ENCODE measurements at places on chromosomes 2 and 18.
A peak's percentile ranks its signal among the peaks of the same experiment; 100 is the strongest.

- peak; percentile 91 for DNase-seq
Observed at GRCh38 chr2:47198985-47199451, 43.9 kb upstream of the STPG4 start.

DNA sequence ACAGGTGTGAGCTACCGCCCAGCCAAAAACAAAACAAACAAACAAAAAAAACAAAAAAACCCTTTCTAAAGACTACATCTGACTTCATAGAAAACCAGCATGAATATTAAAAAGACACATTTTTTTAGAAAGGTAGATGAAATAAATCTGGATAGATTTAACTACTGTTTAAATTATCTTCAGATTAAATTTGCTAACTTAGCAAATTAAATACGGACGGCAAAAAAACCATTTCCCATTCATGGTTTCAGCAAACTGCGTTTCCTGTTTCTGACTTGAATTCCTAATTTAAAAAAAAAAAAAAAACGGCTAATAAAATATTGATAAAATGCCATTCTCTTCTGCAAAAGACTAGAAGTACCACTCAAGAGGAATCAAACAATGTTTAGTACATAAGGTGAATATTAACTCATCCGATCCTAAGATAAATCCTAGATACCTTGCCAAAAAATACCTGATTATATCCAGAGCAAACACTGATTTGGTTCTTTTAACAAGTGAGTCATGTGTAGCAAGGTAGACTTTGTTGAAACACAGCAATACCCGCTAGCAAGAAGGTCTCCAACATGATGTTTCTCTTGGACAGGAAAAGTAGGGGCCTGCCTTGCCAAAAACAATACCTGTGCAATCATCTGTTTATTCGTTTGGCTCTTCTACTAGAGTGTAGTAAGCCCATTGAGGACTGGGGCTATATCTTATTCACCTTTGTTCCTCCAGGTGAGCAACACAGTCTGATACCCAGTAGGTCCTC, 96.2 kb downstream of the BARD1 start:
- no peak for DNase-seq

DNA sequence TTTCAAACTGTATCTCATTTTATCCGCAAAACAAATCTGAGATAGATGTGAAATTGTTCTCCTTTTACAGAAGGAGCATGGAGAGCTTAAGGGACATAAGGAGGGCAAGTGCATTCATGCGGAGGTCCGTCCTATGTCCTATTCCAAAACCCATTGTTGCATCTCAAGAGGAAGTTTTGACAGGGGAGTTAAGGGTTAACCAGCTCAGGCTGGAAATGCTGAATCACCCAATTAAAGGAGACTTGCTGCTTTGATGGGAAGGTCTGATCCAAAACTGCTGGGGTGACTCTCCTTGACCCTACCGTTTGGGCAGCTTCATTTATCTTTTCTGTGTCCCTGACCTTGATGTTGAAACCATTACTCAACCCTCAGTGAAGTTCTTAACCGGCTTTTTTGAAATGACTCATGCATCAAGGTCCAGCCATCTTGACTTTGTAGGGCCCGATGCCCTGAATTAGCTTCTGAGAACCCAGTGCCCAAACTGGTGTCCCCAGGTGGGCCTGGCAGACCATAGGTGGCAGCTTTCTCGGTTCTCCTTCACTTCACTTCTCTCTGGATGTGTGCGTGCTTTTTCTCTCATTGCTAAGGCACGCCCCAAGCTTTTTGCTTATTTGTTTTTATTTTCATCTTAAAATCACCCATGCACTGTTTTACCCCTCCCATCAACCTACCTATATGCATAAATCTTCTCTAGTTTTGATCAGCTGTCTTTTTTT, 15.9 kb upstream of the TXNDC2 start:
- DNase-seq, result peak; percentile 71

- DNase-seq, result no peak
Observed at GRCh38 chr2:64525317-64525613, 1.1 kb downstream of the AFTPH start.

- DNase-seq, result no peak
Observed at GRCh38 chr18:67969458-67969857, 452.9 kb upstream of the DSEL start.

GRCh38 chr2:8701681-8702379, 20.0 kb downstream of the ID2 start:
- DNase-seq, result no peak

GRCh38 chr2:66839551-66840320, 404.8 kb downstream of the MEIS1 start:
- DNase-seq, result peak; percentile 65

DNA sequence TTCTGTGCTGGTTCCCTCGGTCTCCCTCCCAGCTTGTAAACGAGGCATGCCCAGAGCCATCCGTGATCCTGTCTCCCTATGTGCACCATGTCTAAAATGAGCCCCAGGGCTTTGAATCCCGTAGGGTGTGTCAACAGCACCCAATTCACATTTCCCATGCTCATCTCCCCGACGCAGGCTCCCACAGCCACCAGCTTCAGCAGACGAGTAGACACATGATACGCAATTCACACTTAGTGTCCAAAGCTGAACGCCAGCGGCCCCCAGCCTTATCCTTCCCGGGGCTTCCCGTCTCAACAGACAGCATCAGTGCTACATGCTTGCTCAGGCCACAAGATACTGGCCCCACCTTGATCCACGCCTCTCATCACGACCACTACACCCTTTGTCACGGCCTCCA, 88.1 kb downstream of the EIPR1 start:
- no peak for DNase-seq

GRCh38 chr2:82478641-82479040, 1980.4 kb downstream of the SUCLG1 start:
- DNase-seq, result no peak

- DNase-seq, result peak; percentile 83
Observed at GRCh38 chr18:78814766-78815165, 164.9 kb upstream of the SALL3 start.

- DNase-seq, result peak; percentile 84
Observed at GRCh38 chr2:42493468-42494354, at the start of gene KCNG3. Gene KCNG3 (minus strand): TSS chr2:42493982. CDS start chr2:42493501, 481 bp downstream.
